Pancreas (tissue), 10 donors: ENCODE measurements at places on chromosomes 5 and 9. TPM values are rescaled to one million over a fixed set of nuclear protein-coding genes. Genes with fewer than 3 reads are reported as not detected.

The IL4 gene
- total RNA-seq, result not detected

- no peak for DNase-seq
These were observed 31.4 kb downstream of the FAM174A start for GRCh38 chr5:100566382-100567141.

DNA sequence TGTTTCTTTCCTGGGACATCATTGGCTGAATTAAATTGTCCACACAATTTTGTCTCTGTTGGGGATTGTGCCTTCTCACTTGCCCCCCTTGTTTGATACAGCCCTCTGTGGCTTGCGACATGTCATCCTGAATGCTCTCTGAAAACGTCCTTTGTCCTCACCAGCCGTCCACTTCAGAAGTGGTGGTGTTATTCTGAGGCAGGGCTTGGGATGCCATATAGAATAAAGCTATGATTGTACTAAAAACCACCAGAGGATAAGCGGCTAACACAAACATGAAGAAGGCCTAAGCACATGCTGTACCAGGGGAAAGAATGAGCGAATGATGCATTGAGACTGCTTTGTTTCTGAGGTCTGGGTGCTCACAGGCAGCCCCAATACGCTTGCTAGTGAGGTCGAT lies 3.5 kb upstream of the SNX30 start:
- DNase-seq, result no peak

DNA sequence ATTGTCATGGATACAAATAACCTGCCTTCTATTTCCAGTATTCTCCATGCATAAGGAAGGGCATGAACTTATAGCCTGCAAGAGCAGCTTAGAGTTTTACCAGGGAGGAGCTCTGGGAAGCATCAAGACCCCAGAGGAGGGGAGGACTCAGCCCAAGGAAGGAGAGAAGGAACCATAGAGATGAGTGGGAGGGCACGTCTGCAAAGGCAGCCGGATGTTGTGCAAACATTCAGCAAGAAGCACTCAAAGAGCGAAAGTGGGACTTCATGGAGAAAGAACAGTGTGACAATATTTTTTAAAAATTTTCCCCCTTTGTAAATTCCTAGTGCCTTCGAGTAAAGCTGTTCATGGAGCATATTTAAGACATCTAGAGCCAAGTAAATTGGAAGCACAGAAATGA lies 270.1 kb upstream of the PTGER4 start:
- no peak for DNase-seq

DNA sequence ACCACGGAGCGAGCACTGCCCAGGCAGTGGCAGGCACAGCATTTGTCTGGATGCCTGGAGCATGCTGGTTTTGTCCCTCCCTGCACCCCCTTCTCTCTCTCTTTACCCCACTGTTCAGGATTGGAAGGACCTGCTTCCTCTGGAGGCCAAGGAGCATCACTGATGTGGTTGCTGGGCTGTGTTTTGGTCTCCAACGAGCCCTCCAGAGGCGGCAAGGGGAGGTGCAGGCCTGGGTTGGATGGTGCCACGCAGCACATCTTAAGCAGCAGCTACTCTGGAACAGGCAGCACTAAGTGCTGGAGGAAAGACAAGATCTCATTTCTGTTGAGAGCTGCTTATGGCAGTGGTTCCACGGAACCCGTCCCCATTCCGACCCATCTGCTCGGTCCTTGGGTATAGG lies 139.6 kb downstream of the CMYA5 start:
- no peak for DNase-seq

DNA sequence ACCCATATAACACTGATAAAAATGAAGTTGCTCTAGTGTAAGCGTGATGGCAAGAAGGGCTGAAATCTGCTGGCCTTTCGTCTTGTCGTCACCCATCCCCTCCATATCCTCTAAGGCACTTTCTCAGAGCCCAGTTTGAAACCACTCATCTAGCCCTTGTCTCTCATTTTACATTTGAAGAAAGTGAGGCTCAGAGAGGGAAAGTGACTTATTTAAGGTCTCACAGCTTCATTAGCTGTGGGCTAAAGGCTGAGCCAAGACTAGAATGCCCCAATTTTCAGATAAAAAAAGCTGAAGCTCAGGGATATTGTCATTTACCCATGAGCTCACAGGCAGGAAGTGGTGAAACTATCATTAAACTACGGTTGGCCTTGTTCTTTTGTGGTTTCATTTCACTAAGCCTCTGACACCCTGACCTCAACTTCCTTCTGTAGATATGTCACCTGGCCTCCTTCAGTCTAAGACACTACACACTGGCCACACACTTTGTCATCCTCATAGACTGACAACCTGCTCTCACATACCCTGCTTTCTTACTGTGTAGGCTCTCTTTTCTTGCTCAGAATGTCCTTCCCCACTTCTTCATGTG lies 176.7 kb upstream of the DMAC1 start:
- DNase-seq, result no peak
